ENCODE measurements at places on chromosomes 1 and 21. TPM values are rescaled to one million over a fixed set of nuclear protein-coding genes. Genes with fewer than 3 reads are reported as not detected.

The TRIM67 gene
- total RNA-seq: not detected

GRCh38 chr21:16594191-16594590, 864.4 kb downstream of the USP25 start:
- DNase-seq: no peak

GRCh38 chr1:2801535-2802291, at the start of gene TTC34:
TTC34 (minus strand) TSS chr1:2801693; CDS start chr1:2800827, 866 bp downstream.
- DNase-seq: peak; percentile 81

DNA sequence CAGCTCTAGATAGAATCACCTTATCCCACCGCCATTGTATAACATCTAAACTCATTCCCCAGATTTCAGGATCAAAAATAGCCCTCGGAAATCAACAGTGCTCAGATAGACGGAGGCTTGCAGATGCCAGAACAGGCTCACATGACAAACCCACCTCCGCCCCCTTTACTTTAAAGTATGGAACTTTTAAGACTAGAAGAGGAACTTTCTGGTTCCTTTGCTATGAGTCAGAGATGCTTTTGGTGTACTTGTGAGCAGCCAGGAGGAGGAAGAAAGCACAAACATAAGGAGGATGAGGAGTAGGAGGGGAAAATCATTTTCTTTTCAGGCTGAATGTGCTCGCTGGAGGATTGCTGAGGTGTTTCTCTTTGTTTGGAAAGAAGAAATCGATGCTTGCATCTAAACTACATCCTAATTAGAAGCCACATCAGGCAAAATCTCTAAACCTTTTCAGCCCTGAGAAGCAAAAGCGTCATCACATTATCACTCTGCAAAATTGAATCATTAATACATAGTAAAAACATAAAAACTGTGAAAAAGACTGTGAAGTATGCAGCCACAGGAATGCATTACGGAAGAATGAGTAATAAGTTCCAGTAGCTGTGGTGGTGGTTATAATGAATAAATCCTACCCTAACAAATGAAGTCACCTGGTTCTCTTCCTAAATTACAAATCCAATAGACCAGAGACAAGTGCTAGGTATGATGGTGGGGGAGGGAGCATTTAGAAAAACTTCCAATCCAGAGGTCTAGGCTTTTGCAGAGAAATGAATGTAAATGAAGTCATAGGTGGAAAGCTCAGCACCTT, 251.3 kb downstream of the KCNH1 start:
- no peak for DNase-seq

- DNase-seq: no peak
Observed at GRCh38 chr1:44484155-44484688, 79.2 kb downstream of the RNF220 start.

DNA sequence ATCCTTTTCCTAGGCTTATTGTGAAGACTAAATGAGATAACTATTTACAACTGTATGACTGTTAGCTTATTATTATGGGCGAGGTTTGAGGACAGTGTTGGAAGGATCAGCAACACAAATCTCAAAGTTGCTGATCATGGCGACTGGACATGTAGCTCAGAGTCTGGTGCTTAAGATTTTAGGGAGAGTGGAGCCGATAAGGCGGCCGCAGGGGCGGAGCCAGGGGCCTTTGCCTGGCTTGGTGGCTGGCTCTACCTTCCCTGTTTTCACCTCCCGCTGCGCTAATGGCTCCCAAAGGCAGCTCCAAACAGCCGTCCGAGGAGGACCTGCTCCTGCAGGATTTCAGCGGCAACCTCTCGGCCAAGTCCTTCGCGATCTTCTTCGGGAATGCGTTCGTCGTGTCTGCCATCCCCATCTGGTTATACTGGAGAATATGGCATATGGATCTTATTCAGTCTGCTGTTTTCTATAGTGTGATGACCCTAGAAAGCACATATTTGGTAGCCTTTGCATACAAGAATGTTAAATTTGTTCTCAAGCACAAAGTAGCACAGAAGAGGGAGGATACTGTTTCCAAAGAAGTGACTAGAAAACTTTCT, 45.5 kb downstream of the GIPC2 start:
- no peak for DNase-seq

GRCh38 chr1:186183219-186183618, 191.8 kb downstream of the TPR start:
- no peak for DNase-seq

DNA sequence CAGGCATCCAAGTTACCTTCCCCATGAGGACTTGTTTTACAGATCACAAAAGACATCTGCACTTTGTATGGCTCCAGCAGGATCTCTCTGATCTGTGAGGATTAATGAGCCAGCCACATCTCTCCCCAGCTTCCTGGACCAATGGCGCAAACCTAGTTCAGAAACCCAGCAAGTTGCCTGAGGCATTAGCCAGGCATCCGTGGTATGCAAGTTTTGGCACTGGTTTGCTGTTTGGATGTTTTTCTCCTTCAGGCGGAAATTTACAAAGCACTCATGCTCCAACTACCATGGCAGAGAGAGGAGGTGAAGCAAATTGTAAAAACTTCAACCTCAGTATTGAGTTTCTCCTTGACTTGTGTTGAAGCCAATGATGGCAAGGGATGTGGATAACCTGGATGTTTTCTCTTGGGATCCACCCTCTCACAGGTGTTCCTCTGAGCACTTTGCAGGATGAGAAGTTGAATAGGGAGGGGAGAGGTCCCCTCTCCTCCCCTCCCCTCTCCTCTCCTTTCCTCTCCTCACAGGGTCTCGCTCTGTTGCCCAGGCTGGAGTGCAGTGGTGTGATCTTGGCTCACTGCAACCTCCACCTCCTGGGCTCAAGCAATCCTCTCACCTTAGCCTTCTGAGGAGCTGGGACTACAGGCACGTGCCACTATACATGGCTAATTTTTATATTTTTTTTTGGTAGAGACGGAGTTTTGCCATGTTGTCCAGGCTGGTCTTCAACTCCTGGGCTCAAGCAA, 25.6 kb upstream of the ENO1 start:
- DNase-seq: peak; percentile 78

GRCh38 chr1:1121611-1122077, 5.8 kb upstream of the C1orf159 start:
- DNase-seq: peak; percentile 78
